ENCODE measurements at places on chromosomes 1 and 21.

DNA sequence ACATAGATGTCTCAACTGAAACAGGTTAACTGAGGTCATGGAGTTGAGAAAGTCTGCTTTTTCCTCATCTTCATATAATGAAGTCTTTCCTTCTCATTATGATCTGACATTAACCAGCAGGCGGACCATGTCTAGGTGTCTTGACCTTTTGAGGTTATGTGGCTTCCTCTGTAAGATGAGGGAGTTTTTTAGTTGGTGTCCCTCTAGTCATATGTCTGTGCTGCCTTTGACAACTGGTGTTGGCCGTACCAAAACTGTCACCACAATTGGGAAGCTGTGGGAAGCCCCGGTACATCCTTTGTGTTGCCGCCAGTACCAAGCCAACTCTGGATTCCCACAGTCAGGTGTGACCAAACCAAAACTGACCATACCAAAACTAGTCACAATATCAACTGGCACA is 105.1 kb downstream of the PBX1 start:
- DNase-seq, result no peak

GRCh38 chr1:247366926-247367645 is 35.4 kb upstream of the ZNF496 start:
- no peak for DNase-seq

GRCh38 chr1:932776-933602 is 9.3 kb downstream of the SAMD11 start:
- DNase-seq, result no peak

DNA sequence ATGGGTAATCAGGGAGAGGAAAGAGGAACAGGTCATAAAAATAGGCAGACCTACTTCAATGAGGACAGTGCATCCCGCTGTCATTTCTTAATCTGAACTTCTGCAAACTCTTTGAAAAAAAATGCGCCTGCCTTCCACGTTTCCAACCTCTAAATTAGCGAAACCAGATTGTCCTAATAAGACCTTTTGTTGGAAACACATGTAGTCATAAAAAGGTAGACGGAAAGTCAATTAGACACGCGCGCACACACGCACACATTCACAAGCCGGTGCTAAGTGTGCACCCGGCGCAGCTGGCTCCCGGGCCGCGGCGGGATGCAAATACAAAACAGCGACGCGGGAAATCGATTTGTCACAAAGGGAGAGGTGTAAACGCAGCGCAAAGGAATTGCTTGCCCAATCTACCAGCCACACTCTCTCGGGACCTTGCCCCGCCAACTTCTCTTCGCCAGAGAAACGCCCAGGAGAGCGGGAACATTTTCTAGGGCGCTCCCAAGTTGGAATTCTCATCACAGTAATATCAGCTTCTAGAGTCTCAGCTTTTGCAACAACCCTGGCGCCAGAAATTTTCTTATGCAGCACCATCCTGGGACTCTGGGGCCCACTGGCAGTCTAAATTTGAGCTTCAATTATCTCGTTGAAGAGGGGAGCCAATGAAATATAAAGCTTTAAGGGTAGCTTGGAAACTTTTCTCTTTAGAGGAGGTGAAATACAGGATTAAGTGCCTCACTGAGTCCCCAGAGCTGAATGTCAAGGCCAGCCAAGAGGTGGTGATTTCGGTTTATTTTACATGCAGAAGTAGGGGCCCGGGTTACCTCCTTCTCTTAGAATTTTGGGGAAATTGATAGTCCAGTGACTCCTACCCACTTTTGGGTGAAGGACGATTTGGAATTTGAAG is 4.5 kb downstream of the PRRX1 start:
- DNase-seq, result no peak

GRCh38 chr1:60911966-60912697 is 170.2 kb upstream of the NFIA start:
- peak; percentile 76 for DNase-seq

- DNase-seq, result no peak
These were observed 13.7 kb downstream of the ADARB1 start for GRCh38 chr21:45088116-45088515.

- DNase-seq, result no peak
These were observed 288.2 kb upstream of the VAMP3 start for GRCh38 chr1:7482772-7483495.

GRCh38 chr1:156498432-156499193 is 2.0 kb downstream of the MEF2D start:
- no peak for DNase-seq

DNA sequence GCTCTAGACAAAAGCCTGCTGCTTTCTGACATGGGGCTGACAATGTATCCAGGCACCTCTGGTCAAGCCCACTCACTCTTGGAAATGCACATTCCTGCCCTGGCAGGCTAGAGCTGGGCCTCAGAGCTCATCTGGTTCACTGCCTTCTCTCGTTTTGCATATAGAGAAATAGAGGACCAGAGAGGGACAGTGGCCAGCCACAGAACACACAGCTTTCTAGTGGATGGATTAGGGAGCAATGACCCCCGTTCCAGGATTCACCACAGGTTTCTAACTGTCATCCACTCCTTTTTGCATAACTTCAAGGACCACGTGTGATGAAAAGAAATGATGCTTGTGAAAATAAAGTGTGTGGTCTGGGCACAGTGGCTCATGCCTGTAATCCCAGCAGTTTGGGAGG is 129.6 kb upstream of the IGSF21 start:
- no peak for DNase-seq

- DNase-seq, result no peak
These were observed 95.1 kb downstream of the DNTTIP2 start for GRCh38 chr1:93783876-93784275.

DNA sequence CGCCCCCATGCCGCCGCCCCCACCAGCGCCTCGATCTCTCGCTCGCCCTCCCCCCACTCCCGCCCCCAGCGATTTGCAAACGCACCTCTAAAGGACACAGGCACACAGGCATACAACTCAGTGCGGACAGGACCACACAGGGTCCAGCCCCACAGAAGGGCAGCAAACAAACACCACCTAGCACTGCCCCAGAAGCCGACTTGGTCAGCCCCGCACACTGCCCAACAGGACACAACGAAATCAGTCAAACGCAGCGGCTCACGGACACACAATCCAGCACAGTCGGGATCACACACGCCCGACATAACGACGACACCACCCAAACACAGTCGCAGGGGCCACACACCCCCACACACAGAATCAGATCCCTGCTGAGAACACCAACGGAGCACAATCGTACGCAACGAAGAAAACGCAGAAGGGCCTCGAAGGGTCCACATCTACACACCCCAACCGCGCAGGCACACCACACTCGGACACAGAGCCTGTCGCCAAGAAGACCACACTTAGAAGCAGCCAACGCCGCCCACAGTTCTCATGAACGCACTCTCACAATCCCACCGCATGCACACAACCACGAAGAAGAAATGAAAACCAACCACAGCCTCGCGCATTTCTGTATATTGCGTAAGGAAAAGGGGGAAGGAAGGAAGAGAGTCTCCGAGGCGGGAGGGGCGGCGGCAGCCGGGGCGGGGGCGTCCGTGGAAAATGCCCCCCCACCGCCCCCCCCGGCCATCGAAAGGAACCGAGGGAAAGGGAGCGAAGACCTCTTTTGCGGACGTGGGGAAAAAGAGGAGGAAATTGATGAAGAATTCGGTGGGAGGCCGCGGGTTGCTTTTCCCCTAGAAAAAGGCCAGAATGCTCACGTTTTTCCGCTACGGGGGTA is 481 bp downstream of the TAL1 start:
- no peak for DNase-seq

DNA sequence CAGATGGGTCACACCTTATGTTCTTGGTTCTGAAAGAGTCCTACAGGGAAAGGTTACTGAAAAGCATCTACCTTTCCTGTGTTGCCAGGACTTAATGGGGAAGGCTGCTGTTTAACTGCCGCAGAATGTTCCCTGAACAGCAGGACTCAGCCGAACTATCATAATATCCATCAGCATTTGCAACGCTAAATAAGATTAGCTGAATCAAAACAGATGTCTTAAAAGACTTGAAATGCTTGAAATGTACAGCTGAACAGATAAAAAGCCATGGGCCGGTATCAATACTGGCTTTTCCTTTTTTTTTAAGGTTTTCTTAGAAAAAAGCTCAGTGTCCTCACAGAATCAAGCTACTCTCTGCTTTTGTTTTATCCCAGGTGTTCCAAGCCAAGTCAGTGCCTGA is 19.7 kb upstream of the ATP13A2 start:
- no peak for DNase-seq

DNA sequence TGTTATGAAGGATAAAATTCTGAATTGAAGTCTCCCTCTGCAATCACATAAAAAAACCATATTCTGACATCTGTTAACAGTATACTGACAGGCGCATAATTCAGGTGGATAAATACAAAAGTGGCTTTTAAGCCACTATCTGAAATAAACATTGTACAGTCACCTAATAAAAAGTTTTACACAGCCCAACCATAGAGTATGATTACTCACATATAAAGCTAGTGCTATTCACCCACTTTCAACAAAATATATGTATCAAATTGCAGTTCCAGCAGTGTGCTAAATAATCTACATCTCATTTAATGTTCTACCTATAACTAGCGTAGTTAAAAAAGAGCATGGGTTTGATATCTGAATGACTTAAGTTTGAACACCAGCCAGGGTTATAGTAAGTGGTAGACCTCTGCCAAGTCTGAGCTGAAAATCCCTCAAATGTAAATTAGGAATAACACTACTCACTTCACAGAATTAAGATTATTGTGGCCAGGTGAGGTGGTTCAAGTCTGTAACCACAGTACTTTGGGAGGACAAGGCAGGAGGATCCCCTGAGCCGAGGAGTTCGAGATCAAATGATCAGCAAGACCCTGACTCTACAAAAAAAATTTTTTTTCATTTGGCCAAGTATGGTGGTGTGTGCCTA is 3.9 kb downstream of the EGLN1 start:
- DNase-seq, result no peak

DNA sequence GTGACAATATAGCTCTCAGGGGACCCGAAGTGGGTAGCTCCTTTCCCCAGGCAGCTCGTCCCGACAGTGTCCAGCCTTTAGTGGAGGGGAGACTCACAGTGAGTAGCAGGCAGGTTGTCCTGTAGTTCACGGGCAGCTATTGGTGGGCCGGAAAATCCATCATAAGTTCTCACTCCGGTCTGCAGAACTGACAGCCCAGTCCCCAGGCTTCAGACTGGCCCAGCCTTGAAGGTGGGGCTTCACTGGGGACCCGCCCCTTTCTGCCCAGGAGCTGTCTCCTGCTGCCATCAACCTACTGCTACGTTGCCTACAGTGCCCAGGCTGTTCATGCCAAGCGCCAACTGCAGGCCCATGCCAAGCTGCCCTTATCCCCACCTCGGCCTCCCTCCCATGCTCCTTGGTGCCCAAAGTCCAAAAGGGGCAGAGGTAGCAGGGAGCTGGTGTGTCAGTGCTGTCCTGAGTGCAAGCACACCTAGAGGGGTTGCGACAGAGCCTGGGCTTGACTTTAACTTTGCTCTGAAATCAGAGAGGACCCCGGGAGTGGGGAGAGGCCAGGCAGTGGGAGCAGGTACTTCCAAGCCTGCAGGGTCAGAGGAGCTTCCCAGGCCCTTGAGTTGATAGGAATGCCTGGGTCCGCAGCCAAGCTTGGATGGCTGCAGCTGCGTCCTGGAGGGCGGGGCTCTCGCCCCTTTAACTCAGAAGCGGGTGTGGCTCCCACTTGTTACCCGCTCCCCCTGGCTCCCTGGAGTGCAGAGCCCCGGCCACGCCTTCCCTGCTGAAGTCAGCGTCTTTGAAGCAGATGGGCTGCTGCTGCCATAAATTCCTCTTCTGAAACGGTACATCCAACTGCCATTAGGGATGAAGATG is 1144.3 kb upstream of the NCAM2 start:
- no peak for DNase-seq

- no peak for DNase-seq
These were observed 354.5 kb upstream of the DUSP10 start for GRCh38 chr1:222096476-222096772.

- DNase-seq, result no peak
These were observed 49.4 kb downstream of the CAPN9 start for GRCh38 chr1:230796626-230797025.

DNA sequence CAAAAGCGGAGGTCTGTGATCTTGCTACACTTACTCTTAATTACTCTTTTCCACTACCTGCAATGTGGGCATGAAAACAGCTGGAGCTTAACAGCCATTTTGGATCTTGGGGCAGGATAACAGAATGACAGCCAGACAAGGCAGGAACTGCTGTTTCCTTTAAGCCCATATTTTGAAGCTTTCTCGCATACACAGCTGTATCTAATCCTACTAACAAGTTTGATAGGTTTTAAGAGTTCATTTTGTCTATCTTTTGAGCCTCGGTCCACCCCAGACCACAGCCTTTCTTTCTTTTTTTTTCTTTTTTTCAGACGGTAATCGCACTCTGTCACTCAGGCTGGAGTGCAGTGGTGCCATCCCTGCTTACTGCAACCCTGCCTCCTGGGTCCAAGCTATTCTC is 42.4 kb upstream of the CRB1 start:
- DNase-seq, result no peak

DNA sequence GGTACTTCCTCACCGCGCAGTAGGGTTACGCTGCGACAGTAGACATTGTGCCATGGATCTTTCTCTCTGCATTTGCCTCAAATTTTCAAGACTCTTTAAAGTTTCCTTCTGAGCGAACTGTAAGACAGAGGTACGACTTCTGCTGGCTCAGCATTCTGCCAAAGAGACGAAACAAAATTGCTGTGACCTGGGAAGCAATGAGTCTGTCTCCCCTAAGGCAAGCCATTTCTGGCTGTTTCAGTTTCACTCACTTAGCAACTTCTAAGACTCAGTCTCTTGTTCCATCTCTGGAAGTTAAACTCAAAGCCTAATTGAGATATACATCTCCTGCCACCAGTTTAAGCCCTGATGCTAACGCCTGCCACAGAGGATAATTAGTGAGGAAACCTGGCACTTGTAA is 510.9 kb upstream of the DAB1 start:
- DNase-seq, result no peak

GRCh38 chr21:15754640-15755039 is 24.9 kb downstream of the USP25 start:
- no peak for DNase-seq

DNA sequence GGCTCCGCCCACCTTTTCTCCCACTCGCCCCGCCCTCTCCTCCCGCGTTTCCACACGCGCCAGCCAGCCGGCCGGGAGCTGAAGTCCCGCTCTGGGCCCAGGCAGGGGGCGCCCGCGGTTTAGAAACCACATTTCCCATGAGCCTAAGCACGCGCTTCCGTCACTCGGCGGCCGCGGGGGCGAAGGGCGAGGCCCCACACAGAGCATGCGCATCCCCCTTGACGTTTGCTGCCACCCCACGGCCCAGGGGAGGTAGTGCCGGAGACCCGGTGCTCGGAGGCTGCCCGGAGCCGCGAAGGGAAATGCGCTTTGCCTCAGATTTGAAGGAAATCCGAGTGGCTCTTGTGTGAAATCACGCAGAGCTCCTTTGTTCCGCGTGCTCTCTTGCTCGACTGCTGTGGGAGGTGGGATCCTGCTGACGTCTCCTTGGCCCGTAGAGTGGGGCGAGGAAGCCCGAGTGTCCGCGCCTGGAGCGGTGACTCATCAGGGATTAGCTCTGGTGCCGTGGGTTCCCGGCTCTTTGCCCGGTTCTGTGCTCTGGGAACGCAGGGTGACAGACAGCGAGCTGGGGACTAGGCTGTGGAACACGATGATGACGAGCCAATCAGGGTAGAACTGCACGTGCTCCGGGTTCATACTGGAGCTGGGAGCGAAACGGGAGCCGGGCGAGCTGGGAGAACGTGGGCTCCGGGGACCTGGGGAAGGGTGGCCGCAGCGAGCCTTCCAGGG is 406 bp upstream of the B3GALNT2 start:
- peak; percentile 89 for DNase-seq

All from NCI-H510A (cell line).